ENCODE measurements at places on chromosomes 12 and 14.

DNA sequence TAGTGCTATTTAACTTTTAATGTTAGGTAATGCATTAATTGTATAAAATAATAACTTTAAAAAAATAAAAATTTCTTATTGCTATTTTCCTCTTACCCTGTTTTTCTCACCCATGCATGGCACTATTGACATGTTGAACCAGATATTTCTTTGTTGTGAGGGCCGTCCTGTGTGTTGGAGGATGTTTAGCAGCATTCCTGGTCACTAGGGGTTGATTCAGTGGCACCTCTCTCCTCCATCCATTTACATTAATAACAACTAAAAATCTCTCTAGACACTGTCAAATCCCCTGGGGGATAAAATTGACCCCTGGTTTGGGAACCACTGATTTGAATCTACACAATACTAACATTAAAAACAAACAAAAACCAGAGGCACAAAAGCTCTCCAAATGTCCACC is 147.5 kb upstream of the MIS18BP1 start:
- DNase-seq, result no peak

- DNase-seq, result no peak
Measured at GRCh38 chr12:50567926-50568325, 63.1 kb downstream of the DIP2B start.

DNA sequence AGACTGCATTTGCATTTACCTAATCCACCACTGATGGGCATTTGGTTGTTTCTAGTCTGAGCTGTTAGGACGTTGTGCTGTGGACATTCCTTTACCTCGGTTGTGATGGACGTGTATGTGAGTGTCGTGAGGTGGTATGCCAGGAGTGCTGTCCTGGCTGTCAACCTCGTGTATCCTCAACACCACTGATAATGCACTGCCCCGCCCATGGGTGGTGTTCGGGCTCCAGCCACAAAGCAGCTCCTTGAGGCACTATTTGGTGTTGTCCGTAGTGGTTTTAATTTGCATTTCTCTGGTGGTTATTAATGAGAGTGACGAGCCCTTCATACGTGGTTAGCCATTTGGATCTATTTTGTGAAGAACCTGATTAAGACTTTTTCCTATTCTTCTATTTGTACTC is 87.6 kb downstream of the PPP2R5C start:
- no peak for DNase-seq

GRCh38 chr12:19183121-19183838 is 53.7 kb downstream of the PLEKHA5 start:
- no peak for DNase-seq

- no peak for DNase-seq
Measured at GRCh38 chr14:103109535-103110441, 13.5 kb upstream of the TNFAIP2 start.
